ENCODE measurements at places on chromosomes 4 and X.

DNA sequence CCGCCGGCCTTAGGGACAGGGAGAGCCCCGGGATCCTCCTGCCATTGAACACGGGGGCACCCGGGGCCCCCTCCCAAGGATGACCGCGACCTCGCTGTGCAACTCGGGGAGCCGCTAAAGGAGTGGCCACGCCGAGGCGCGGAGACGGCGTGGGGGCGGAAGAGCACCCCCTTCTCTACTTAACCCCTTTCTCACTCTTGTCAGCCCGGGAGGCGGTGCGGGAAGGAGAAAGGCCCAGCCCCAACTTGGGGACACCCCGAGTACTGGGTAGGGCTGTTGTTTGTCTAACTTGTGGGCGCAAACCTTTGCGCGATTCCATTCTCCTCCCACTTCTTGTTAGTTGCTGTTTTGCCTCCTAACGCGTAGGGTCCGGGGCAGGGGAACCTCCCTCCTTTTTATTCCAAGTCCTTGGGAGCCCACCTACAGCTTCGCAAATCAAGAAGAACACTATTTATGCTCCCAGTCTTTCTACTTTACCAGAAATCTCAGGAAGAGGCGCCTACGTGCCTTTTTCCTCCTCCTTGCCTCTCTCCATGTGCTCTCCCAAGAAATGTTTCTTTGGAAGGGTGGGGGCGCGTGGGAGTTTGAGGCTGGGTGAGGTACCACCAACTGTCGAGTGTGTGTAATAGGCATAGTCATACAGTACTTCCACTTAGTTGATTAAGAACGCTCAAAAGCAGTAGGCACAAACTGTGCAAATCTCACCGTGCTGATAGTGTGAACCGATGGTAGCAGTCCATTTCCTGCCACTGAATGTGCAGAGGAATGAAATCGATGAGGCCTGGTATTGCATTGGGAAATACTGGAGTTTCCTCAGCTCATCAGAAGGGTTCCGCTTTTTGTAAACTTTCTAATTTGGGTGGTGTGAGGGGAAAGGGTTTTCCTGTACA is 813 bp downstream of the DIAPH2 start:
- no peak for DNase-seq

- DNase-seq: no peak
Observed at GRCh38 chr4:77880784-77881183, 18.2 kb downstream of the MRPL1 start.

- DNase-seq: peak; percentile 51
Observed at GRCh38 chr4:26861434-26862186, 969 bp downstream of the STIM2 start.

- DNase-seq: no peak
Observed at GRCh38 chrX:23478056-23478455, 143.4 kb downstream of the PTCHD1 start.

DNA sequence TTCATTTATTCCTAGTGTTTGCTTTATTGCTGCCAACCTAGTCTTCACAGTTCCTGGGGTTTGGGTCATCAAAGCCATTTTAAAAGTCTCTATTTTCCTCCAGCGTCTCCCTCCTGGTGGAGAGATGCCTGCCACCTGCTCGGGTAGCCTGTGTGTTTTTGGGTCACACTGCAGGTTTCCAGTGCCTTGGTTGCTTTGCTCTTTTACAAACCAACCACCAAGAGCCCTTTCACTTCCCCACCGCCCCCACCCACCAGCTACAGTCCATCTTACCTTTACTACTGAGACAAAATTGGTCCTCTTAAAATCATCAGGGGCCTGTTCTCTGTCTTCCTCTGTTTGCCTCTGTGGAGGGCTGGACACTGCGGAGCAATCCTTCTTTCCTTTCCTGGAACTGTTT is 280.5 kb upstream of the GATB start:
- no peak for DNase-seq
